ENCODE measurements at places on chromosomes 5 and 9. TPM values are rescaled to one million over a fixed set of nuclear protein-coding genes. Genes with fewer than 3 reads are reported as not detected.

PELO gene
- total RNA-seq = 23.9 TPM

RNF183 gene
- not detected for total RNA-seq

INSL4 gene
- not detected for total RNA-seq

PLPPR1 gene
- total RNA-seq = not detected

ARHGAP26 gene
- 35.9 TPM for total RNA-seq

MRPL41 gene
- 152 TPM for total RNA-seq

PDE8B gene
- 47.1 TPM for total RNA-seq

UGT3A1 gene
- not detected for total RNA-seq

NUP155 gene
- total RNA-seq = 22.0 TPM

TEX48 gene
- not detected for total RNA-seq

RABL6 gene
- total RNA-seq = 29.4 TPM

PFDN1 gene
- total RNA-seq = 81.0 TPM

LCN15 gene
- not detected for total RNA-seq

TAF11L9 gene
- total RNA-seq = not detected

FOXD4 gene
- total RNA-seq = not detected

C9 gene
- total RNA-seq = 0.38 TPM
